ENCODE measurements at places on chromosomes 1 and 21.

GRCh38 chr1:165824269-165824643 is 3.2 kb upstream of the UCK2 start:
- DNase-seq = no peak

DNA sequence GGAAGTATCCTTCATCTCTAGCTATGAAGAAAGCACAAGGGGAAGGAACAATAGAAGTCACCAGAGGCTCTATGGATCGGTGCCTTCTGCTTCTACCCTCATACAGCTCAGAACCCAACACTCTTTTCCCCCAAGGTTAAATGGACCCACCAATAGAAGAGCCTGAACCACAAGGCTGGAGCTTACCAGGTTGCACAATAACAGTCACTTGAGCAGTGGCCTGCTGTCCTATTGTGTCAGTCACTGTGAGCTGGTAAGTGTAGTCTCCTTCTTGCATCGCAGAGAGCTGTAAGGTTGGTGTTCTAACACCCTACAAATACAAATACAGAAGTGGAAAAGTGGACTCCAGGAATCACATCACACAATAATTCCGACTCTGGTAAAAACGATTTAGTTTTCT is 103.0 kb downstream of the KIAA0319L start:
- DNase-seq = no peak

DNA sequence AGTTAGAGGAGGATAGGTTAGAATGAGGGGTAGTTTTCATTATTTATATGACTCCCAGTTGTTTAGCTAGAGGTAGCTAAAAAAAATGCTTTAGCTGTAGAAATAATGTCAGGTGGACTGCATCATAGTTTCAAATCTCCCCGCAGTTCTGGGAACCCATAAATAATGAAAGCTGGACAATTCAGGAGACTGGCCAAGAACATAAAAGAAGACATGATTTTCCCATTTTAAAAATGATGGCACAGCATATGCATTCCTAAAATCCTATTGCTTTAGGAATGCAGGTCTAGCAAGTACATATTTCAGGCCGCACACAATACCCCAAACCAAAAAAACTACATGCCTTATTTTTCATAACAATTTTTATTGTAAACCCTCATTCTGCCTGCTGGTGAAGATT is 143.3 kb downstream of the CTH start:
- no peak for DNase-seq

GRCh38 chr1:9375912-9376311 is 83.2 kb downstream of the SPSB1 start:
- DNase-seq = no peak

GRCh38 chr1:15226388-15227255 is 20.4 kb upstream of the FHAD1 start:
- no peak for DNase-seq

GRCh38 chr1:14735841-14736240 is 137.4 kb downstream of the KAZN start:
- no peak for DNase-seq

DNA sequence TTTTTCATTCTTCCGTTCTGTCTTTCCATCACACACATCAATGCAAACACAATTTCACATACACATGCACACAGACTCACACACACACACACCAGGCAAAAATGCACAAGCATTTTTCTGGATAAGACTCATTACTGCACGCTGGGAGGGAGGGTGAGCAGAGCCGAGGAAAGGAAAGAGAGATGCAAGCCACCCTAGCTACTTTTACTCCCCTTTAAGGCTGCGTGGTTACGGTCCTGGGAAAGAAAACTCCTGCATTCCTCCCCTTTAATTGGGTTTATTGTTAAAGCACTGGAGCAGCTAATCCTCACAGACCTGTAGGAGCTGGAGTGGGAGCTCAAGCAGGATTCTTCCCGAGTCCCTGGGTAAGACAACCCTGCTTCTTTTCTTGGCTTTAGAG is at the start of gene CAMK1G:
Gene CAMK1G, plus strand, starts transcription at position 307 of the 400 bp plus-strand sequence. CDS start 11,270 bp downstream, outside the sequence.
- no peak for DNase-seq

DNA sequence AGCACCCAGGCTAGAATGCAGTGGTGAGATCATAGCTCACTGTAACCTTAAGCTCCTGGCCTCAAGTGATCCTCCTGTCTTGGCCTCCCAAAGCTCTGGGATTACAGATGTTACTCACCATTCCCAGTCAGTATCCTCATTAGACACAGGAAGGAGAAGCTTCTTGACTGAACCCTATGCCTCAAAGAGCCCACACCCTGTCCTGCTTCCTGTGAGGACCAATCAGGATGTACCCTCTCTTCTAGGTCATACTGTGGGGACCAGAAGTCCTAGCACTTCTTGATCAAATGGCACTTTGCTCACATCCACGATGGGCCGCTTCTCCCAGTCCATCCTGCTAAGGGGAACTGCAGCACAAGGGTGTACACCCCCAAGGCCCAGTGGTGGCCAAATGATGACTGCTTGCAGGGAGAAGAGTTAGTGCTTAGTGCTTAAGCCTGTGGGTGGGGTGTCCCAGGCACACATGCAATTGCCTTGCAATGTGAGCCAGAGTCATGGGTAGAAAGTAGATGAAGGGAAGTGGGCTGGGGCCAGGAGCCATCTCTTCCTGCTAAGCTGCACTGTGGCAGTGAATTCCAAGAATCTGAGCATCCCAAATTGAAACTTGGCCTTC is 9.8 kb downstream of the CD34 start:
- no peak for DNase-seq

DNA sequence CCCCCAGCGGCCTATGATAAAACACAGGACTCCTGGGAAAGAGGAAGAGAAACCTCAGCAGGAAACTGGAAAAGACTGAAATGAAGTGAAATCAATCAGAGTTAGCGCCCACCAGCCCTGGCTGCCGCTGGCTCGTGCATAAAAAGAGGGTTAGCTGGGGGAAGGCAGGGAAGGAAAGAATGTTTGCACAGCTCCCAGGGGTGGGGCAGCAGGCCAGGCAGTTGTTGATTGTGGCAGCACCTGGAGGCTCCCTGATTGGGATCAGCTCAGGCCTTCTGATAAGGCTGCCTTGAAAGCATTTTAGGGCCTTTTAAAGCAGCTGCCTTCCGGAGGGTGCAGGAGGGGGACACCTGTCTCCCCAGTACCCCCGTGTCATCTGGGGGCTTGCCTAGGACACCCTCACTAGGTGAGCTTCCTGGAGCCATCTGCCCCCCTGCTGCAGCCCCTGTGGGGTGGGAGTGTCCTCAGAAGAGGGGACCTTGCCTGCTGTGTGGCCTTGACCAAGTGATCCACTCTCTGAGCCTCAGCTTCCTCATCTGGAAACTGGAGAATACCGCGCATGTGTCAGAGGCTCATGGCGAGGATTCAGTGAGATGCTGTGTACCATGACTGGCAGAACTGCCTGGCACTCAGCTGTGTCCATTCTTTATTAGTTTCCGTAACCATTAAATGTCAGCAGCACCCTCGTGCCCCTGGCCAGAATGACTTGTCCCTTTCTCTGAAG is 6.6 kb downstream of the EPHB2 start:
- no peak for DNase-seq

DNA sequence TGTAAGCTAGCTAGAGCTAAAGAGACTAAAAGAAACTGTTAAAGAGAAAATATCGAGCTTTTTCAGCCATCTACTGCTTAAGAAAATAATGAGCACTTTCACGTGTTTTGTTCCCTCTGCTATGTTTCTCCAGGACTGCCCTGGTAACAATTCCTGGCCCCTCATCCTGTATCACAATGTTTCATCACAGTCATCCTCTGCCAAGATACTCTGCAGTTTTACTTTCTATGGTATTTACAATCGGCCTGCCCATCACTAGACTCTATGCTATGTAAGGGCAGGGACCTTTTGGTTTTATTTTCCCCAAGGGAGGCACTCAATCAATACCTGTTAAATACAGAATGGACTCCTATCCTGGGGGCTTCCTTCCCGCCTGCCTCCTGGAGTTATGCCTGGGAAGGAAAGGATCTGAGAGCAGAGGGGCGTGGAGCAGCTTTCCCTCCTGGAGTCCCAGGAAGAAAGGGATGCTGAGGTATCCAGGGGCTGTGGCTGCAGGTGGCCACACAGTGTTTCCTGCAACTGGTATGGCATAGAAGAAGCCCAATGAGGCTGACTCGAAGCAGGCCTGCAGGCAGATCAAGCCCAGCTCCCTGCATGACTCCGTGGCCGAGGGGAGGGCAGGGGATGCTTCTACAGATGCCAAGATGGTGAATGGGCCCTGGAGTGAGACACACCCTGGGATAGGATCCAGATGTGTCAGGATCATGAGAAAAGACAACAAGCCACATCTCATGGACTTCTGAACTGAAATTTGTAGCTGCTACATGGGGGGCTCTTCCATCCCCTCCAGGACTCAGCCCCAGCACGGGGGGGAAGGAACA is 52.9 kb downstream of the MATN1 start:
- no peak for DNase-seq

- no peak for DNase-seq
Observed at GRCh38 chr1:155933591-155934096, 569 bp downstream of the KHDC4 start.

- DNase-seq = no peak
Observed at GRCh38 chr1:164511001-164511705, 47.8 kb upstream of the PBX1 start.

- DNase-seq = no peak
Observed at GRCh38 chr1:41804176-41804575, 114.5 kb downstream of the HIVEP3 start.

DNA sequence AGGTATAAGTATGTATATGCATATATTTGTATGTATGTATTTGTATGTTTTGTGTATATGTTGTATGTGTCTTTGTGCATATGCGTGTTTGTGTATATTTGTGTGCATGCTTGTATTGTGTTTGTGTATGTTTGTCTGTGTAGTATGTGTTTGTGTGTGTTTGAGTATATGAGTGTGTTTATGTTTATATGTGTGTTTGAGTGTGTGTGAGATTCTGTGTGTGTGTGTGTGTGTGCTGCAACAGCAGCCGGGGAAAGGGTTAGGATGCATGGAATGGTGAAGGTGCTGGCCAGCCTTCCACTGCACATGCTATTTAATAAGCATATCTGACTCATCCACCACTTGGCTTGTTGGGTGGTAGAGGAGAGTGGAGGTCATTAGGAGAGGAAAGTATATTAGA is 46.6 kb upstream of the RAB4A start:
- DNase-seq = no peak

- DNase-seq = no peak
Observed at GRCh38 chr1:63663873-63664272, 70.7 kb downstream of the PGM1 start.

- DNase-seq = no peak
Observed at GRCh38 chr1:207810173-207810572, 58.3 kb downstream of the CD46 start.

- no peak for DNase-seq
Observed at GRCh38 chr21:40143822-40144525, 276.7 kb downstream of the PCP4 start.

DNA sequence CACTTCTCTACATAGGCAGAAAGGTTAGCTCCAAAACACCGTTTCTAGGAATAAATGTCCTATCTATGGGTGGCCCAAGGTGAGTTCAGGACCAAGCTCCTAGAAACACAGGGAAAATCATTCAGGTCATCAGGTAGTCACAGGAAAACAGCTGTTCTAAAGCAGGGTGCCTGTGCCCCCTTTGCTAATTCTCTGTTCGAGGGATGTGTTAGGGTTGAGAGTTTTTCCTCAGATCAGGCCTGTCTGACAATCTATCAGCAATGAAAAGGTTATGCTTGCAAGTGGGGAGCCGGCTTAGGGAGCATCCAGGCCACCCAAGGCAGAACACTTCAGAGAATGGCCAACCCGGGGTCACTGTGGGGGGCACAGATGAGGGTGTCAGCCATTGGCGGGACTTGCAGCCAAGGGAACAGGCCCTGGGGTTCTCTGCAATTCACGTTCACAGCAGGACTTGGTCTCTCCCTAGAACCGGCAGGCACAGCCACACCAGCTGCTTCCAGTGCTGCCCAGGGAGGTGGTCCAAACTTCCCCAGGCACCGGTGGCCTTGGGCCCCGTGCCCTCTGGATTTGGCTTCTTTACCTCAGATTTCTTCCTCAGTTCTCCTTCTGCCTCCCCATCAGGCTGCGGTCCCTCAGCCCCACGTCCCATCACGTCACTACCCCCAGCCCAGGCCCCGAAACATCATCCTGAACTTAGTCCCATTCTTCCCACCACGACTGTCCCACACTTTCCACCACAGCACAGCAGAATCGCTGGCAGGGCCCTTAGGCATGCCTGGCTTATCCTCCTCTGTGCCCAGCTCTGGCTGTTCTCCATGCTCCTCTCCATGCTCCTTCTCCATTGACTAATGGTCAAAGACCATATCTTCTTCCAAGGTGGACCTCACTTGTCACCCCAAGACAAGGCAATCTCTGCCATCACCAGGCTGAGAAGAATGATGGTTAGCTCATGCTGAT is 11.0 kb downstream of the CD2 start:
- DNase-seq = no peak

- no peak for DNase-seq
Observed at GRCh38 chr21:42165901-42166300, 53.0 kb upstream of the ABCG1 start.

DNA sequence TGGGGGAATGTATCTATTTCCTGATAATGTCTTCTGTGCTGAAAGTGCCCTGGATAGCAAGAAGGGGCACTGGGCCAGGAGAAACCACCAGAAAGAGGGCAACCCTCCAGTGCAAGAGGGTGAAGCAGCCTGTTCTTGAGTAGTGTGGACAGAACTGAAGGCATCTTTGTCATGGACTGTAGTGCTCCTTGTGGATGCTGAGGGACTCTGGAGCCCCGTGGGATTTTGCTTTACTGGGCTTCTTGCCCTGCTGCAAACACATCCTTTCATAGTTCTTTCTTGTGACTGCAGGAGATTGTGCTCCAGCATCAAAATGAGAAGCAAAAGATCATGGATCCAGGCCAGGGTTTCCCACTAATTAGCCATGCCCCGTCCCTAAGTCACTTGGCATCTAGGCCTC is 300.6 kb downstream of the ZNF326 start:
- DNase-seq = no peak

- DNase-seq = no peak
Observed at GRCh38 chr1:163928069-163928468, 606.3 kb downstream of the NUF2 start.

DNA sequence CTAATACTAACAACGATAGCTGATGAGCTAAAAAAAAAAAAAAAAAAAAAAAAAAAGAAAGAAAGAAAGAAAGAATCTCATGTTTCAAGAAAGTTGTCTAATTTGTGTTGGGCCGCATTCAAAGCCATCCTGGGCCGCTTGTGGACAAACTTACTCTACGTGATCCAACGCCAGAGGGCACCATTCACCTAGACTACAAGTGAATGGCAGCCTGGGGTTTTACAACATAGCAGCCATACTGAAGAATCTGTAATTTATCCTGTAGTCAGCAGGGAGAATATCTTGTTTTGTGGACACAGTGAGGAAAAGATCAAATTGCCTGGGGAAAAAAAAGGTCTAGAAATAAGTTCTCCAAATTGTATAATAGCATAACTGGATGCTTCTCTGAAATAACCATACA is 47.0 kb downstream of the CYP2J2 start:
- no peak for DNase-seq

- no peak for DNase-seq
Observed at GRCh38 chr1:30525971-30526651, 197.3 kb downstream of the MATN1 start.
